ENCODE measurements at places on chromosomes 16 and 17.

- no peak for DNase-seq
Measured at GRCh38 chr17:28519236-28519635, 13.1 kb downstream of the FOXN1 start.

DNA sequence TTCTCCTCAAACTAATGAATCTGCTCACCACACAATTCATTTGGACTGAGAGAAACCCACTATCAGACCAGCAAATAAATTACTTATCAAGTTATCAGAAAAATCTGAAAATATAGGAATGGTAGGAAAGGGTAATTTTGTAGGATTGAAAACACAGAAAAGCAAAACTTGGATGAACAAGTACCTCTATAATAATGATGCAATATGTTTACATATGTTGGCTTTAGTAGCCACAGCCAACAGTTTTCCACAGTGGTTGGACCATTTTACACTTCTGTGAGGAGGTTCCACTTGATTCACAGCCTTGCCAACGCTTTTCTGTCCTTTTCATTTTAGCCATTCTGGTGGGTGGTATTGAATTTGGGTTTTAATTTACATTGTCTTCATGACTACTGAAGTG lies 10.6 kb upstream of the GINS3 start:
- DNase-seq: no peak

DNA sequence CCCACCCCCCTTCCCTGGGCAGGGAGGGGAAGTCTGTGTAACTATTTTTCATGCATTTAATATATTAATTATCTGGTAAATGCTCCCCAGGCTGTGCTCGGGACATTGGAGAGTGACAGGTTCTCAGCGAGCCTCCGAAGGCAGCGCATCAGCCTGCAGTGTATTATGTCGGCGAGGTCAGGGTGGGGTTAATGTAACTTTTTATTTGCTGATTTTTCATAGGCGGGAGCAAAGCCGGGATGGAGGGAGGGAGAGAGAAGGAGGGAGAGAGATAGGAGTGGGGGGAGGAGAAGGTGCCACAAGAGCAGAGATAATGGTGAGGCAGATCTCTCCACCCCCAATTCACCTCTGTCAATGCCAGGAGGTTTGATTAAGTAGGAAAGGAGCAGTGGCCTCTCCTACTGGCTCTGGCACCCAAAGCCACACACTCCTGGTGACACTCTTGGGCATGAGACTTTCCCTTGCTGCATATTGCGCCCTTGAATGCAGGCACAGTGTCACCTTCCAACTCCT lies 104.0 kb downstream of the MRM1 start:
- DNase-seq: no peak

GRCh38 chr17:22462461-22462860 lies 770.1 kb downstream of the KCNJ18 start:
- DNase-seq: no peak

GRCh38 chr17:36760425-36760824 lies 159.0 kb downstream of the MRM1 start:
- peak; percentile 5 for DNase-seq

DNA sequence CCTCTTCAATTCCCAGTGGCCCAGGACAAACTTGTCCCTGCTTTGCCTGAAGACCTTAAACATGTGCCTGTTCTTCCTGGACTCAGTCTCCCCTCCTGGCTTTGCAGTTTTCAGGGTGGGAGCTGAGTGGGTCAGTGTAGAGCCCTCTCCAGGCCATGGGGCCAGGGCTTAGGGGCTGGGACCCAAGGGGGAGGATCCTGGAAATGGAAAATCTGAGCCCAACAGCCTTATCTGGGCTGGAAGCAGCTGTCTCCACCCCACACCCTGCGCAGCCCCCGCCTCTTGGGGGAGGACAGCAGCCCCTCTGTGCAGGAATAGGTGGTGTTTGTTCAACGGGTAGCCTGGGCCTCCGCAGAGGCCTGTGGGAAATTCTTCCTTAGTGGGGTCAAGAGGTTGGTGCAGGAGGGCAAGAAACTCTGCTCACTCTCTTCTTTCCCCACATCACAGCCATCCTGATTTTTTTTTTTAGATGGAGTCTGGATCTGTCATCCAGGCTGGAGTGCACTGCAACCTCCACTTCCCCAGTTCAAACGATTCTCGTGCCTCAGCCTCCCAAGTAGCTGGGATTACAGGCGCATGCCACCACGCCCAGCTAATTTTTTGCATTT lies 6.8 kb upstream of the SMTNL2 start:
- no peak for DNase-seq

DNA sequence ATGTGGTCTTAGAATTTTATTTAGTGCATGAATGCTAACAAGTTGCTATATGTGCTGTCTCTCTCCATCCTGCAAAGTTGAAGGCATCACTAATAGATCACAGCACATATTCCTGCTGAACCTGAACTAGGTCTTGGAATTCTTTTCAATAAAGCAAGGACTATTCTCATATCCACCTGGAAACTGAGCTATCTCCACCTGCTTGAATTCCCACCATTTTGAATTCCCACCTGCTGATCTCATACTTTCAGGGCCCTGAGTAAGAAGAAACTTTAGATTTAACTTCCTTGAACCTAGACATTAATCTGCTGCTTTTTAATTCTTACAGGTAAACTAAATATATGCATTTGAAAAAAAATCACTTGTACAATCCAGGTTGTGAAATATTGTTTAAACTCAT lies 445.3 kb upstream of the CCL2 start:
- no peak for DNase-seq

- DNase-seq: no peak
Measured at GRCh38 chr17:42018339-42018738, 1.1 kb upstream of the DNAJC7 start.

DNA sequence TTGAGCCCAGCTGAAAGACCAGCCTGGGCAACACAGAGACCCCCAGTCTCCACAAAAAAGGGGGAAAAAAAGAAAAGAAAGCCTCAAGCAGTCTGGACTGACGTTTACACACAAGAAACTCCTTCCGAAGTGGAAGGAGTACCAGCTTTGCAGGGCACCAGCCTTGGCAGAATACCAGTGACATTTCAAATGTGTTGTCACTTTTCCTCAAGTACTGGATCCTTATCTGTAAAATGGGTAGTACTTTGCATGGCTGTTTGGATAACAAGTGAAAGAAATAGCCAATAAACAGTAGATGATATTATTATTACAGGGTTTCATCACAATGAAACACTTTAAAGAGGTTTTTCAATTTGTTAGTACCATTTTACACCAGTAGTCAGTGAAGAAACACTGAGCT lies 14.2 kb downstream of the YWHAE start:
- no peak for DNase-seq
